SK-N-MC (cell line): ENCODE measurements at places on chromosomes 3 and 15.

DNA sequence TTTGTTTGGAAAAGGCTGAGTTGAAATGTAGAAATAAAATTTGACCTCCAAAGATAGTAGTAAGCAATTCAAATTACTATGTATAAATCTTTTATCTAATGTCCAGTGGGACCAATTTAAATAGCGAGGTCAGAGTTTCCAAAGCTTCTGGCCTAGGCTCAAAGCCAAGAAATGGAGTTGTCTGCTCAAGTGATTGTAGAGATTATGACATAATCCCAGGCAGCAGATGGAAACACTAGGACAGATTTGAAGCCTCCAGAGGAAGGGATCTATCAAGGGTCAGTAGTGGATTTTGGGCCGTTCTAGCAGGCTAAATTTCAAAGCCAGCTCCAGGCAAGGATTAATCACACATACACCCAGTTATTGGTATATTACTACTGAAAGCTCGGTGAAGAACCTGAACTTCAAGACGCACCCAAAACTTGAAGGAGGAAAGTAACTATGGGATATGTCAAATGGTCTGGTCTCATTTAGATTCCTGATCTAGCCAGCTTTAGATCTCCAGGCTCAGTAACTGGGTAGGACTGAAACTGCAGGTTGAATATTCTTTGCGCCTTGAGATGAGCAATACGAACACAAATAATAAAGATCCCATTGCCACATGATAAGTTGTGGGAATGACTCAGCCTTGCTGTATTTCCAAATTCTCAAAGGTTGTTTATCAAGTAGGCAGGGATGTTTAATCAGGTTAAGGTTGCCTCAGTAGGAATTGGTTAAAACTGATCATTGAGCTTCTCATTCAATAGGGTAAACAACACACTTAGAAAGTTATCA is 30.9 kb upstream of the ARRDC4 start:
- no peak for DNase-seq

- no peak for DNase-seq
Observed at GRCh38 chr3:69669070-69669469, 70.2 kb upstream of the MITF start.

DNA sequence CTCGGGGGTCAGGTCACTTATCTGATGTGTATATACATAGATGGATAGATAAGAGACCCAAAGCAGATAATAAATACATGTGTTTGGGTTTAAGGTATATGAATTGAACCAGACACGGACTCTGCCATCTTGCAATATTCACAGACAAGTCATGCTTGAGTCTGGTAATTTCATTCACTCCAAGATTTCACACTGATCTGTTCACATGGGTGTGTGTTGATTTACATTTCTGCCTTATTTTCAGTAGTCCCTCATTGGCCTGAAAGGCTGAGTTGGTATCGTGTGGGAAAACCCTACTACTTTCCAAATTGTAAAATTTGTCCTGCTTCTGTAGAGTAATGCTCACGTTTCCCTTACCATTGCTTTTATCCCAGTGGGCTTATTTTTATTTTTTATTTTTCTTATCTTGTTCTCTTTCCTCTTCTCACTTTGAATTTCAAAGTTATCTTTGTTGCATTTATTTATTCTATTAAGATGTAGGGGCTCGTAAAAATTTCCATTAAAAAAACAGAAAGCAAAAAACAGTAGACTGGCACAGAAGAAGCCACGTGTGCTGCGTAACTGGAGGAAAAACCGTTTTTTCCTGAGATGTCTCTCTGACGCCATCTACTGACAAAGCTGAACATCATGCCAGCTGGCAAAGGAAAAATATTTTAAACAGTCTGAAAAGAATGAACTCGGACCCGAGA is 10.8 kb upstream of the MFSD1 start:
- peak; percentile 52 for DNase-seq

DNA sequence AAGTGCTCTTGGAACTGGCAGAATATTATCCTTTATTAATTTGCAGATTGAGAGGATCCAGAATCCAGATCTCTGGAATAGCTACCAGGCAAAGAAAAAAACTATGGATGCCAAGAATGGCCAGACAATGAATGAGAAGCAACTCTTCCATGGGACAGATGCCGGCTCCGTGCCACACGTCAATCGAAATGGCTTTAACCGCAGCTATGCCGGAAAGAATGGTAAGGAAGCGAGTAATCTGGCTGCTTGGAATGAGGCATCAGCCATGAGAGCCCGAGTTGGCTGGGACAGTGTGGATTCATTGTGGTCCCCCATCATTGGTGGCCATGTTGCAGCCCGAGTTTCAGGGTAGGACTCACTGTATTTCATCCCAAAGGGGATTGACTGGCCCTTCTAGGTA is 47.1 kb downstream of the PARP14 start:
- no peak for DNase-seq

GRCh38 chr3:64625381-64625780 is 62.4 kb downstream of the ADAMTS9 start:
- DNase-seq: no peak

GRCh38 chr3:78634316-78634715 is 1133.5 kb downstream of the ROBO1 start:
- DNase-seq: no peak

DNA sequence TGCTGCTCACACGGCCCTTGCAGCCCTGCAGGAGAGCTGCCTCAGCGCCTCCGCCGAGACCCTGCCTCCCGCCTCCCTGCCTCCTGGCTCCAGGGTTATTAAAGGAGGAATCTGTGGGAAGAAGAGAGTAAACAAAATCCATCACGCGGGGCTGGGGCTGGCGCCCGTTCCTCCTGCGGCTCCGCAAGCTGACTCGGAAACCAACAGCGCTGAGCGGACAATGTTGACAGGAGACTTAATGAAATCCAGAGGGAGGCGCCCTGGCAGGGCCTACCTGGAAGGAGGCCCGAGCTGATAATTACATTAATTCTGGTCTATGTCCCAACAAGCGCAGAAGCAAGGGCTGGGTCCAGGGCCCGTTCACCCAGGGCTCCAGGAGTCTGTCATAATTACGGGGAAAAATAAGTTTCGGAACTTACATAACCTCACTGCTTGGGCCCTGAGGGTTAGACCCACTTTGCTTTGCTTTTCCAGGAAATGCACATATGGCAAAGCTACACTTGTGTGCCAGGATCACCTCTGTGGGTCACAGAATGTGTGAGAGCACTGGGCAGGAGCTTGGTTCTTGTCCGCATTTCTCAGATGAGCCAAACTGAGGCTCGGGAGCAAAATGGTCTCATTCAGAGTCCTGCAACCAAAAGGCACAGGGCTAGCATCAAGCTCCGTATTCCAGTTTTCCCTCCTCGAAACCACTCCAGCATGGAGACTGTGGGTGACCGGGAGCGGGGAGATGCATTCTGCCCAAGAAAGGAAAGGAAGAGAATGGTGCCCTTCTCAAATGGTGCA is 43.8 kb upstream of the SLC6A6 start:
- no peak for DNase-seq

GRCh38 chr3:162584986-162585385 is 1088.4 kb downstream of the OTOL1 start:
- no peak for DNase-seq

DNA sequence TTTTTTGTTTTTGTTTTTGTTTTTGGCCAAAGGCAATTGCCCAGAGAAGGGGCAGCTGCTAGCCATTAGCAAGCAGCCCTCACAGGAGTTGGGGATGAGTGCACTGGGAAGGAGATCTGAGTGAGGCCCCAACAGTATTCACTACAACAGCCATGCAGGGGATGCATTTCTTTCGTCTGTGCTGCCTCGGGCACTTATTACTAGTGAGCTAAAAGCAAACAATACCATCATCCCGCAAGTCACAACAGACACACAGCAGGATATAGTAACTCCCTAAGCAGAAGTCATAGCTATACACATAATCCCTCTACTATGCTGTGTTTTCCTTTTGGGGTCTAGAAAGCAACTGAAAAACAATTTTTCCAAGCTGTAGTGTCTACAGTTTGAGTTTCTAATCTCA is 27.2 kb downstream of the CRTAP start:
- no peak for DNase-seq

- no peak for DNase-seq
Observed at GRCh38 chr3:59436164-59436958, 386.5 kb upstream of the CFAP20DC start.

DNA sequence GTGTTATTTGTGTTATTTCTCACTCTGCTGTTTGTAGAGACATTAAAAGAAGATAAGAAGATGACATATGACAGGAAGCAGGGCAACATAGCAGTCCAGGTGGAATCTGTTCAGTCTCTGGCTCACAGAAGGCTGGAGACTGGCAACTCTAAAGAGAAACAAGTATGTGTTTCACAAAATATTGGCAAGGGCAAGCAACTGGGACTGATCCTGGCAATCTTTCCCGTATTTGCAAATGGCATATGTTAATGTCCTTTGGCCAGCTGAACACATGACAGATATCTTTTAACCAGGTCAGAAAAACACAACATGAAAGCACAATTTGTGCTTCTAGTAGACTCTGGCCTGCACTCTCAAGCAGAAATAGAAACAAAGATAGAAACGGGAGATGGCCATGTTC is 1354.1 kb upstream of the EPHA6 start:
- DNase-seq: no peak

DNA sequence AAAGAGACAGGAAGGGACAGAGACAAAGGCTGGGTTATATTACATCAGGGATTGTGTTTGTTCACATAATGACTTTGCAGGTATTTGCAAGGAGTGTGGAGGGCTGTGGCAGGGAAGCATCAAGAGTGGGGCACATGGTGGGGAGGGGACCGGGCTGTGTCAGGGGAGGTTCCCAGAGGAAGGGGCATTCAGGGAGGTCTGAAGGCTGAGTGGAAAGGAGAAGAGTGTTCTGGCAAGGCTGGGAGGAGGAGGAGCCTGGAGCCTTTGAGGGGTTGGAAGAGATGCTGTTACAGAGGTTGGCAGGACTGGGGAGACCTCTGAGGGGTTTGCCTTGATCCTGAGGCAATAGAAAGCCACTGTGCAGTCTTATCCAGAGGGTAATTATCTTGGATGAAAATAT is 49.4 kb downstream of the EXOG start:
- no peak for DNase-seq

DNA sequence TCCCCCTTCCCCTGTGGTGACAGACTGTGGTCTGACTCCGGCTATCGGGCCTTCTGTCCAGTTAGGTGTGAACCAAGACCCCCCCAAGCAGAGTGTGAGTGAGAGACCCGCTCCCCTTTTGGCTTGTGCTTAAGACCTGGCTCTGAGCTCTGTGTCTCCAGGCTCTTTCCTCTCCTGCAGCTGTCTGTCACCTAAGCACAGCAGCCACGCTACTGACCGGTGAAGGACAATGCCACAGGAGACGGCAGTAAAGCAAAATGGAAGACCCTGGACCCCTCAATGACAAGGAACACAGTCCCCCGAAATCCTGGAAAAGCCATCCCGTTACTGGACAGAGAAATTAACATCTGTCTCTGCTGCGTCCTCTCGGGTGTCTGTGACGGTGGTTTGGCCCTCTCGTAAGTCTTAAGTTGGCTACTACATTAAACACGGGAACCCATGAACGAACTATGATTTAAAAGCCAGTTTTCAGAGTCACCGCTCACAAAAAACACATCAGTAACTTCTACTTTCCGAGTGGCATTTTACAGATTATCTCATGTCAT is 53.7 kb downstream of the CHSY1 start:
- no peak for DNase-seq

- no peak for DNase-seq
Observed at GRCh38 chr3:22159004-22159695, 408.1 kb upstream of the ZNF385D start.

DNA sequence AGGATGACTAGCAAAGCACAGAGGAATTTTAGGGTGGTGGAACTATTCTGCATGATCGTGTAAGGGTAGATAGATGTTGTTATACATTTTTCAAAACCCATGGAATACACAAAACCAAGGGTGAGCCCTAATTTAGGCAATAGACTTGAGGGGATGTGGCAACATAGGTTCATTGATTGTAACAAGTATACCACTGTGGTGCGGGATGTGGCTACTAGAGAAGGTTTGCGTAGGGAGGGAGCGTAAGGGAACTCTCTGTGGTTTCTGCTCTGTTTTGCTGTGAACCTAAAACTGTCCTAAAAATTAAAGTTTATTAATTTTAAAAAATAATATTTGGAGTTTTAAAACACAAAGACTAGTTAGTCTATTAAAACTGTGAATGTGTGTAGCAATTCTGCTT is 202.8 kb downstream of the PLCL2 start:
- no peak for DNase-seq

- no peak for DNase-seq
Observed at GRCh38 chr15:77532846-77533245, 99.9 kb downstream of the LINGO1 start.

DNA sequence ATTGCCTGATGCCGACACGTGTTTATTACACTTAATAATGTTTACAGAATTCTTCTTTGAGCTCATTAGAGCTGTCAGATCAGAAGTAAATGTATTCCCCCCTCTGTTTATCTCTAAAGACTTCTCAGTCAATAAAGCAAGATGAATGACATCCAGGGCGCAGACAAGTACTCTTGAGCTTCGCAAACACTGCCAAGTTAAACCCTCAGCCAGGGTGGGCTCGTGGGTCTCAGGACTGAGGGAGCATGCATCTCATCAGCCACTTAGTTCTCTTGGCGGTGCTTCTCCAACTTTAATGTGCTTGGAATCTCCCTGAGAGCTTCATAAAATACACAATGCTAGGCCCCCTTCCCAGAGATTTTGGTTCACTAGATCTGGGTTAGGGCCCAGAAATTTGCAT is 333.9 kb upstream of the THRB start:
- DNase-seq: no peak

- no peak for DNase-seq
Observed at GRCh38 chr3:5543047-5543446, 355.5 kb downstream of the EDEM1 start.

- DNase-seq: no peak
Observed at GRCh38 chr15:74889883-74890664, at the start of gene MPI. Gene MPI (plus strand): TSS chr15:74890042. CDS start chr15:74890074, 32 bp downstream.

- no peak for DNase-seq
Observed at GRCh38 chr3:168684519-168684918, 588.8 kb upstream of the GOLIM4 start.

- DNase-seq: no peak
Observed at GRCh38 chr15:40087068-40087810, 21.4 kb downstream of the BMF start.

DNA sequence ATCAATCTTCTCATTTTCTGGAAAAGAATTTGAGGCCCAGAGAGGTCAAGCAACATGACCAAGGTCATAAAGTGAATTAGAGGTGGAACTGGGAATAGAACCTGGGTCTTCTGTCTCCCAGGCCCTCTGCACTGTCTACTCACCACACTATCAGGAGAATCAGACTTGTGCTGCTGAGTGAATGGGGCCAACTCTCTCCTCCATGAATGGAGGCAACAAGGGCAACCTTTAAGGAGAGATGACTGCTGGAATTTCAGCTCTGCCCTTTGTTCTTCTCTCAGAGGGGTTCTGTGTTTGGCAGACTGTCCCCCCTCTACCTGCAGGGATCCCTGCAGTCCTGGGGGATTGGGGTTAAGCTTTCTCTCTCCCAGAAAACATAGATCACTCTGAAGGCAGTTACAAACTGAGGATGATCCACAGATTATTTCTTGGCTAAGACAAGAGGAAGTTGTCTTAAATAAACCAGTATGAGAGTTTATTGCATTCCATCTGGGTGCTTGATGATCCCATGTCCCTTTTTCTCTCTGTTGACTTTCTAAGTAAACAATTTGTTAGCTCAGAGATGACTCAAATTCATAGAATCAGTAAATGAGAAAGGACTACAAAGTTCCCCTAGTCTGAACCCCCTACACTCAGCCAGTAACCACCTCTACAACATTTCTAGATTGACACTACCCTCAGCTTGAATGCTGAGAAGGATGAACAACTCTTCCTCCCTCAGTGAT is 99.0 kb upstream of the LIPC start:
- DNase-seq: no peak

- DNase-seq: no peak
Observed at GRCh38 chr15:67091980-67092677, 26.7 kb downstream of the SMAD3 start.
